Activated CD8-positive, alpha-beta memory T cell treated with anti-CD3 and anti-CD28 coated beads for 1 hour (primary cell): ENCODE measurements at places on chromosomes 16 and 17.

DNA sequence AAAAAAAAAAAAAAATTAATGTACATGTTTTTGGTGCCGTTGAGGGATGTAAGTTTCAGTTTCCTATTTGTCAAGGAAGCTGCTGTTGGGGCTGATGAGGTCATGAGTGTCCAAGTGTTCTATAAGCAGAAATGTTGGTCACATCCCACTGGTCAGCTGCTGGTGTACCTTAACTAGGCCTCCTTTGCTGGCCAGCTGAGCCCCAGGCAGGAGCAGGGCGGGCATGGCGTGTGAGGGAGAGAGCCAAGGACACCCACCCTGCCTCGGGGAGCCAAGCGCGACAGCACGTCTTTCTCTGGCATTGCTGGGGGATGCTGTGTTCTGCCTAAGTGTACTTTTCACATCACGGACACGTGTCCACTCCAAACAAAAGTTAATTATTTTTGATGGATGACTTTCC is 108.1 kb upstream of the CDC42EP4 start:
- DNase-seq = no peak

- no peak for DNase-seq
Observed at GRCh38 chr16:53893731-53894435, 189.9 kb downstream of the FTO start.

DNA sequence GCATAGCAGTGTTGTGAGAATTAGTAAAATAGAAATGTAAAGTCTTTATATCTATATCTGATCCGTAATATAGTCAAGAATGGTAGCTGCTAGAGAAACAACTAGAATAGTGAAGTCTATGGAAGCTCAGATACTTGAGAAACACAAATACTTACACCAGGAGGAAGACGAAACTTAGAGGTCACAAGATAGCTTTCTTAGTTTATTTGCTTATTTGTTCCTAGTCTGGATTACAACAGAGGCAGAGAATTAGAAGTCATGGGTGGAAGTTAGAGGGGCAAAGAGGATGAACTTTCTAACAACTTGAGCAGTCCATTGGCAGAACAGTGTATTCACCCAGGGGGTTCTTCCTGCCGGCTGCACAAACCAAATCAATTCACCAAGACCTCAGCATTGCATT is 13.9 kb downstream of the GNGT2 start:
- no peak for DNase-seq

DNA sequence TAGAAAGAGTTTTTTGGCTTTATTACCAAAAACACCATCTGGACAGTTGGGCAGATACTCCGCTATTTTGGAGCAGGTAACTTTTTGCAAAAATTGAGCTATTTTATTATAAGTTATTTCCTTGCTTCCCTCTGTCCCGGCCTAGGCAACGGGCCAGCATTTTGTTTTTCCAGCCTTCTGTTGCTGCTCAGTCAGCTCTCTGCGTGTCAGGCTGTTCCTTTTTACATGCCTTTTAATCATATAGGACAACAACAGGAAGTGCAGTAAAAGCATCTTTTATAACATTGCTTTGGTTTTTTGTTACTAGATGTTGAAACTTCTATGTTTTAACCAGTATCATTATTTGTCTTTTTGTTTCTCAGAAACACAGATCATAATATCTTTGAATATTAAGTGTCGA is 30.4 kb downstream of the PPM1D start:
- DNase-seq = no peak

- DNase-seq = no peak
Observed at GRCh38 chr17:51935477-51935876, 223.0 kb downstream of the CA10 start.

GRCh38 chr16:756428-756827 is 4.1 kb upstream of the MSLN start:
- no peak for DNase-seq

- no peak for DNase-seq
Observed at GRCh38 chr16:2350500-2350899, 10.0 kb upstream of the ABCA3 start.

- no peak for DNase-seq
Observed at GRCh38 chr16:20871941-20872815, 28.0 kb downstream of the DCUN1D3 start.

GRCh38 chr16:50859628-50860360 is 117.9 kb downstream of the CYLD start:
- no peak for DNase-seq

DNA sequence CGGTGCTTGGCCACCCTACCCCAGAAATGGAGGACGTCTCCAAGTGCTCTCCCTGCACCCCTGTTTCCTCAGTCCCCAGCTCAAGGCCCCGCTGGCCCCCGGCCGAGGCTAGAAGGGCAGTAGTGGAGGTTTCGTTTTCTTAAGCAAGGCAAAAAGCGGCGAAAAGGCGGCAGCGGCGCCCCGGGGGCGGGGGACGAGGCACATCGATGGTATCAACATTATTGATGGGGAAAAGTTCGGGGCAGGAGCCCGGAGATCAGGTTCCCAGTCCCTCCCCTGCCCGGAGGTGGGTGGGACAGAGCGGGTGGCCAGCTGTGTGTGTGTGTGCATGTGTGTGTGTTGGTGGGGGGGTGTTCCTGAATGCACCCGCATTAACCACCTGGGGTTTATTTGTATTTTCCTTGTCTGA is 4.1 kb upstream of the SALL1 start:
- DNase-seq = no peak

- DNase-seq = no peak
Observed at GRCh38 chr16:24988129-24988518, 27.0 kb downstream of the ARHGAP17 start.

GRCh38 chr16:84446084-84446483 is 58.4 kb downstream of the MEAK7 start:
- no peak for DNase-seq

GRCh38 chr16:76345163-76345661 is 68.0 kb downstream of the CNTNAP4 start:
- no peak for DNase-seq

GRCh38 chr17:46060461-46060860 is 61.4 kb downstream of the STH start:
- no peak for DNase-seq

GRCh38 chr16:9256196-9256595 is 164.8 kb downstream of the HAPSTR1 start:
- no peak for DNase-seq
